ENCODE measurements at places on chromosomes 11 and 22. TPM values are rescaled to one million over a fixed set of nuclear protein-coding genes. Genes with fewer than 3 reads are reported as not detected.

OR51T1 gene
- not detected for total RNA-seq

MS4A1 gene
- 0.96 TPM for total RNA-seq

CD81 gene
- total RNA-seq = 540 TPM

P2RX6 gene
- total RNA-seq = 1.9 TPM

C11orf42 gene
- total RNA-seq = not detected
